ENCODE measurements at places on chromosomes 11 and 22. TPM values are rescaled to one million over a fixed set of nuclear protein-coding genes. Genes with fewer than 3 reads are reported as not detected.

Gene VSIG10L2
- not detected for total RNA-seq

Gene ESAM
- 32.1 TPM for total RNA-seq

Gene MN1
- 6.0 TPM for total RNA-seq

GRCh38 chr11:33941637-33942160, 49.8 kb upstream of the LMO2 start:
- H3K4me3 ChIP-seq: no peak overlapping the region
- DNase-seq: peak; percentile 30
- peaks cover 47% of the 10 kb centered on the region for H3K4me1 ChIP-seq
- no peaks in the 10 kb centered on the region for H3K36me3 ChIP-seq

GRCh38 chr11:9691865-9692264, 28.0 kb downstream of the SWAP70 start:
- DNase-seq: no peak
- no peak overlapping the region for H3K4me3 ChIP-seq
- peak overlapping the region; percentile 78 for H3K27ac ChIP-seq
- H3K4me1 ChIP-seq: peaks cover 41% of the 10 kb centered on the region

GRCh38 chr22:38989466-38989865, 7.3 kb downstream of the APOBEC3B start:
- DNase-seq: no peak
- H3K27me3 ChIP-seq: no peaks in the 10 kb centered on the region
- H3K4me3 ChIP-seq: no peak overlapping the region
- H3K4me1 ChIP-seq: no peaks in the 10 kb centered on the region
- no peak overlapping the region for H3K27ac ChIP-seq
- no peaks in the 10 kb centered on the region for H3K36me3 ChIP-seq

GRCh38 chr11:67020949-67021348, 2.0 kb upstream of the SYT12 start:
- no peak overlapping the region for H3K4me3 ChIP-seq
- no peak overlapping the region for H3K27ac ChIP-seq
- DNase-seq: no peak
- peaks cover 19% of the 10 kb centered on the region for H3K4me1 ChIP-seq
- H3K36me3 ChIP-seq: no peaks in the 10 kb centered on the region
